ENCODE measurements at places on chromosomes 2 and 18.

DNA sequence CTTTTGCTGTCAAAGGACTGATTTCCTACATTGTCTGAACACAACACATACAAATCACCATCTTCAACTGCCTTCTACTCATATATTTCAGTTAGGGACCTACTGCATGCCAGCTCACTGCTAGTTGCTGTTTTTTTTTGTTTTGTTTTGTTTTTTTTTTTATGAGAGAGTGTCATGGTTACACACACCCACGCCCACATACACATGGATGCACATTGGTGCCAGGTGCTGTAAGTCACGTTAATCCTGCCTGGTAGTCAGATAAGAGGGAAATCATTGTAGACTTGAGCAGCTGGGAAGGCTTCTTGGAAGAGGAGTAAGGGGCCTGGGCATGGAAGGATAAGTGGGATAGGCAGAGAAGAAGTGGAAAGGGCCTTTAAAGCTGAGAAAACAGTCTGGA, 209.9 kb downstream of the TDRD15 start:
- DNase-seq = peak; percentile 61

GRCh38 chr2:25467743-25468142, 126.0 kb upstream of the DNMT3A start:
- DNase-seq = no peak

DNA sequence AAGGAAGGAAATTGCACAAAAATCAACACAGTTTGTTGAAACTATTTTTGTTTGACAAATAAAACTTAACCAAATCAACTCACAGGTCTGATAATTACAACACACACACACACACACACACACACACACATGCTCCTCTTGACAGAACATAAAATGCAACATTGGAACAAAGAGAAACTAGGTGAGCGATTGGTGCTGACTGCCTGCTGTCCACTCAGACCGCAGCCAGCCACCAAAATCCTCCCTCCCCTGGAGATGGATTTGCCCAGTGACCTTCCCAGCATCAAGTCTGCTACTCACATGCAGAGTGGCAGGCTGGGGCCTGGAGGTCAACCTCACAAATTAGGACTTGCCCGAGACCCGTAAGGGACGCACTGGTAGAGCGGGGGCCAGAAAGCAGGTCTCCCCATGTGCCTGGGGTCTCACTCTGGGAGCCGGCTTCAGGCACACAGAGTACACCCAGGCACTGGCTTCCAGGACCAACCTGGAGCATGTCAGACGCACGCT, 61.4 kb downstream of the DIPK1C start:
- no peak for DNase-seq

DNA sequence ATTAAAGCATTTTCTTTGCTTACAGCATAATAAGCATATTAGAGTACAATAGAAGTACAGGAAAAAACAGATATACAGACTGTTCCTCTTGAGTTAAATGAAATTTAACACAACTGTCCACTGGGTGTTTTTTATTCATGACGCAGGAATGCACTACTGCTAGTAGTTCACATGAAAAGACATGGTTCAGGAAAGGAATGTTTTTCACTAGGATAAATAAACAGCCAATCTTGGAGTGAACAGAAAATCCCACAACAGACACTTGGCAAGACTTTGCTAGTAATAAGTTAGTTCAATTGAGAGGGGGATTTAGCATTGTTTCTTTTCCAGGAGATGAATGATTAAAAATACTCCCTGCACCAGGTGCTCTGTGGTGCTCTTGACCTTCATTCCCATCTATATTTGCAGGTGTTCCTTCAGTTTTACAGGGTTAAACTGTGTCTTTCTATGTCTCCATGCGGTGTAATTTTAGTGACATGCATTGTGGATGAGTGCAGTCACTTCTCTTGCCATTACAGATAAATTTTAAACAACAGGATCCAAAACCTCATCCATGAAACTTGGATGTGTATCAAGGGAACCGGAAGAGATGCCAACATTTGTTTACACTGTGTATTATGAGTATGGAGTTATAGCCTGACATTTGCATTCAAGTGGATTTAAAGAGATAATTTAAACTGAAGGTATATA, 796.6 kb downstream of the DSC3 start:
- no peak for DNase-seq

DNA sequence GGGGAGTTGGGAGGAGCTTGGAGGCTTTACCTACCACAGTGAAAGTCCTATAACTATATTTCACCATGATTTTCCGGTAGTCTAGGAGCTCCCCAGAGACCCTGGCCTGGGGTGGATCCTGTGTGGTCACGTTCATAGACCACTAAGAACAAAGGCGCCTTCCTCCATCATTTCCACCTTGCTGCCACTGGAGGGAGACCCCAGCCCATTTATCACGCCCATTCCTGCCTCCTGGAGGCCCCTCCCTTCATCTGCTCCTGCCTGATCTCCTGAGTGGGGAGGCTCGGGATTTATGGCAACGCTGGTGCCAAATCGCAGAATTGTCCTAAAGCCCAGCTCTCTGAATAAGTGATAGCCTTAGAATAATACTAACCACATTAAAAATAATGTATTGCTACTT, 507.6 kb upstream of the SPHKAP start:
- no peak for DNase-seq

DNA sequence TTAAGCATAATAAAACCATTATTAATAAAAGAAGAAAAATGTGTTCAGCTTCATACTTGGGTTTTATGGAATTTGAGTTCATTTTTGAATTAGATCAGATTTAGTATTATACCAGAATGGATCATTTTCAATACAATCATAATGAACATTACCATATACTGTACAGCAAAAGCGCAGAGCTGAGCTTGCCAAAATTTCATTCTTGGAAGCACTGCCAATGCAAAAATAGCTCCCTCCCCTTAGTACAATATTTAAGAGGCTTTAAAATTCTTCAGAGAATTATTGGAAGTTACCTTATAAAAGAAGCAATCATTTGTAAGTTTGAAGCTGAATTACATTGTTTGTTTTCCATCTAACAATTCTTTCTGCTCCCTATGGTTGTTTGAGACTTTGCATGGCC, 938.1 kb upstream of the SLC39A10 start:
- no peak for DNase-seq

GRCh38 chr18:31493941-31494340, 4.0 kb upstream of the DSG2 start:
- no peak for DNase-seq

DNA sequence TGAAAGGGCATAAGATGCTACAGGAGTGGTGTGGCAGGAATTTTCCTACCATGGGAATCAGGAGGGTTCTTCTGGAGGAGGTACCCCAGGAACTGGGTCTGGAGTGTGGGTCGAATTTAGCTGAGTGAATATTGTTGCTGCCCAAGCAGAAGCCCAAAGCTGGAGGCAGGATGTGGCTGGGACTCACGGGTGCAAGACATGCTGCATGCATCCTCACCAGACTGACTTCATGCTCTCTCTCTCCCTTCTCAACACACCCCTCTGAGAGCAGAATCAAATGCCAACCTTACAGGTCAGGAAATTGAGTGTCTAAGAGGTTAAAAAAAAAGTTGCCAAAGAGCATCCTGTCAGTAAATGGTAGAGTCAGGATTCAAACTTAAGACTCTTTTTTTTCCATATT, 78.8 kb upstream of the TTC39C start:
- DNase-seq = no peak

DNA sequence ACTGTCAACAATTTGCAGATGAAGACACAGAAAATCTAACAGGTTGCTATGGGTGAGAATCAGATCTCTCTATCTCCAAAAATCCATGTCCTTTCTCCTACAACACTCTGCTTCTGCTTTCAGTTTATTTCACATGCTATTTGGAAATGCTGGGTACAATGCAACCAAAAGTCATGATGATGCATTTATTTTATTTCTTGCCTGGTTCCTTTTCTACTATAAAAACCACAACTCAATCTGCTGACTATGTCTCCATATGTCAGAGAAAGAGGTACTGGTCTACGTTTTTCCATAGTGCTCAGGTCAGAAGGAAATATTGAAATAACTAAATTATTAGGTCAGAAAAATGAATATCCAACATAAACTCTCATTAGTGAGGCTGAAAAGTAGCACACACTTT, 20.5 kb downstream of the RAD51AP2 start:
- no peak for DNase-seq

GRCh38 chr18:63320975-63321265, 1.4 kb upstream of the BCL2 start:
- DNase-seq = no peak

- DNase-seq = no peak
Observed at GRCh38 chr2:125296742-125297141, 1271.7 kb downstream of the CNTNAP5 start.

GRCh38 chr2:118577202-118577601, 270.2 kb downstream of the EN1 start:
- no peak for DNase-seq

- no peak for DNase-seq
Observed at GRCh38 chr2:38537937-38538525, 64.7 kb downstream of the HNRNPLL start.

DNA sequence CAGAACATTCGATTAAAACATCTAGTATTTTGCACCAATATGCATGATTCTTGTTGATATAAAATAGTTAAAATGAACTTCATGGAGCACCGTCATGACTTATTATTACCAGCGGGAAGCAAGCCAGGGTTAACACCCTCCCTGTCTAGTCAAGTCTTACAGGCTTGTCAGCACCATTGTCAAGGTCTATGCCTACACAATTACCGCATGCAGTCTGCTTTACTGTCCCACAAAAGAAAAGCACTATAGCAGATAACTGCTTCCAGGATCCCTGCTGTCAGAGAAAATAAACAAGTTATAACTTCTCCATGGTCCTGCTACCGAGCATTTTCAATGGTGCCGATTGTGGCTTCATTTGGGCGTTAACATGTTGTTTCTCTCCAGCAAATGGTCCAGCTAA, 968.0 kb upstream of the FAM98A start:
- DNase-seq = no peak

GRCh38 chr2:85737481-85737880, 16.3 kb upstream of the ATOH8 start:
- DNase-seq = no peak

GRCh38 chr2:175152242-175152641, 15.8 kb downstream of the ATF2 start:
- no peak for DNase-seq

- no peak for DNase-seq
Observed at GRCh38 chr2:238726670-238727584, 121.0 kb upstream of the TWIST2 start.

- no peak for DNase-seq
Observed at GRCh38 chr2:230861552-230862255, 3.0 kb upstream of the ITM2C start.

GRCh38 chr2:14944562-14945346, 312.2 kb downstream of the LRATD1 start:
- DNase-seq = no peak

DNA sequence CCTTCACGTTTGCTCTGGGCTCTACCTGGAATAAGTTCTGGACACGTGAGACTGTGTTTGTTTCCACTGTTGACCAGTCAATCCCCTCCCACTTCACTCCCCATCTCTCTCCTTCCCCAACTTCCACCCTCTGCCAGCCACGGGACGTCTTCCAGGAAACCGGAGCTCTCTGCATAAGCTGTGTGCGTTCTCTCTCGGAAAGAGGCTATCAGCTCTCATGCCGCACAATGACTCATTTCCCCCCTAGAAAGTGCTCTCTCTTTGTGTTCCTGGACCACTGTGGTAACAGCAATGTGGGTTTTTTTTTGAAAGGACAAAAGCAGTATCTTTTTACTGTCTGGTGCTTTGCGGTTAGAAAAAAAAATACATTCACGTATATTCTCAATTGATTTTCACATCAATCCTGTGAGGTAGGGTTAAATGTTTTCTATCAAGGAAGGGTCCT, 10.2 kb downstream of the PROKR1 start:
- no peak for DNase-seq

GRCh38 chr18:22169889-22170420, 566 bp downstream of the GATA6 start:
- DNase-seq = no peak

GRCh38 chr2:181164699-181165098, 184.3 kb downstream of the UBE2E3 start:
- DNase-seq = no peak

DNA sequence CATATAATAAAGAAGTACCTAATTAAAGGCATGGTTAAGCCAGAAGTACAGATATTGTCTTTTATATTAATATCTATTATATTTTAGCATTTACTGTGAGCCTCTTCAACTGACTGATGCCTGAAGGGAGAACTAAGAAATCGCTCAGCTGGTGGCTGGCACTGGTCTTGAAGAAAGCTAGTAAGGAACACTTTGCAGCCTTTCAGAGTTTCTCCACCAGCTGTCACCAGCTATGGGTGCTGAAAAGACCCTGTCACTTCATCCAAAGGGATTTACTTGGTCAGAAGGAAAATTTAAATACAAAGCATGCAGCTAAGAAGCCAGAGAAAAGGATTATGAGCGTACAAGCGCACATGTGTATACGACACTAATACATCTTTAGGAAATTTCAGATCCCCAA, 525.9 kb downstream of the TMEM182 start:
- DNase-seq = no peak

DNA sequence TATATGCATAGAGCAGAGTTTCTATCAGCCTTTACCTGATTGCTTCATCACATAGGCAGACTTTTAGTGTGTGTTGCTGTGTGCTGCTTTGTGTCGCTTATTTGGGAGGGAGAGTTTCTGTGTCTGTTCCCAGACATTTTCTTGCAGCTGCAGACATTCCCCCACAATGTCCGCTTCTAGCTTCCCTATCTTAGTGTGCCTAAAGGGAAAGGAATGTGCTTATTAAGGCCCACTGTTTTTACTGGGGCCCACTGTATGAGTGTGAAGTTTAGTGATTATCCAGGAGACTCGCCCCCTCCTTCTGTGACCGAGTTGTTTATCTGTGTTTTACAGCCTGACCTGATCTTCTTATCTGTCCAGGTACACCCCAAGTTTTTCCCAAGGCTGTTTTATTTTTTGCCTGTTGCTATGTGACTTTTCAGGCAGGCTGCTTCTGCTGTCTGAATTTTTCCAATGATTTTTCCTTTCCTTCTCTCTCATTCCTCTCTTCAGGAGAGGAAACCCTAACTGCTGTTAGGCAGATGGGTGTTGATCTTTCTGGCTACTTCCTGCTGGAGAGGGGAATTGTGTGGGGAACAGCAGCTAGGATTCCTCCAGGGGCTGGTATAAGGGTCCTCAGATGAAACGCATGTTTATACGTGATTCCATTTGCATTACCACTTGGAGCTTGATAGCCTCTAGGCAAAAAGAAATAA, 47.6 kb downstream of the STK17B start:
- no peak for DNase-seq

DNA sequence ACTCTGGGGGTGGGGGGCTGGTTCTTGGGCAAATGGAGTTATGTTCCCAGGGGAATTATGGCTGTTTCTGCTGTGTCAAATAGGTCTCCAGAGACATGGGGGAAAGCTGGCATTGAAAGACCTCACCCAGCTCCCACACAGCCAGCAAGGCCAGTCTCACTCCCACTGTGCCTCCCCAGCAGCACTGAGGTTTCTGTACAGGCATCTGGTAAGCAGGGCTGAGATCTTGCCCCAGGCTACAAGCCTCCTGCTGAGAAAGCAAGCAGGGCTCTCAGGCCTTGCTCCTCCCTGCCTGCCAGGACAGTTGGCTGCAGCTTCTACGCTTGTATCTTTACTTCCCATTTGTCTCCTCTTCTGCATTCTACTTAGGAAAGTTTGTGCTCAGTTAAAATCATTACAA, 50.5 kb upstream of the FHOD3 start:
- no peak for DNase-seq

- DNase-seq = no peak
Observed at GRCh38 chr2:16765356-16765755, 99.7 kb upstream of the CYRIA start.
